ENCODE measurements at places on chromosomes 1 and 21.

DNA sequence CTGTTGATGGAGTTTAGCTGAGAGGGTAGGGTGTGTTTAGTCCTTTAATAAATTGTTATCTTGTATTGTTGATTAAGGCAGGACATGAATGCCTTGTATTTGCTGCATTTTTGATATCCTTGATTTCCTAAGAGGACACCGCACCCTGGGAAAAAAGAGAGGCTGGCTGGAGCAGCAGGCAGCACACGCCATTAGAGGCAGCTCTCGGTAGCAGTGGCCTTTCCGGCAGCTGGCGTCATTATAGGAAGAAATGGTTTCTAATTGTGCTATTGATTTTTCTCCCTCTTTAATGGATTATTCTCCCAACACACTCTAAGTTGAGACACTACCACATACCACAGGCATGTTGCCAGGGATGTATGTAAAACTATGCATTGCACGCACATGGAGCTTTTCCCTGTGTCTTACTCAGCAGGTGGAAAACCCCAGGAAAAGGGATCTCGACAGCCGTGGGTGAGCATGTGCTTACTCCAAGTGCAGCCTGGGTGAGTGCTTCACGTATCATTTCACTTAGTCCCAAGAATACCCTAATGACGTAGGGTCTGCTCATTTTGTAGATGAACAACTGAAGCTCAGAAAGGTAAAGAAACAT, 440.4 kb upstream of the RUNX1 start:
- no peaks in the 10 kb centered on the region for H3K4me1 ChIP-seq
- H3K27ac ChIP-seq = no peak overlapping the region

DNA sequence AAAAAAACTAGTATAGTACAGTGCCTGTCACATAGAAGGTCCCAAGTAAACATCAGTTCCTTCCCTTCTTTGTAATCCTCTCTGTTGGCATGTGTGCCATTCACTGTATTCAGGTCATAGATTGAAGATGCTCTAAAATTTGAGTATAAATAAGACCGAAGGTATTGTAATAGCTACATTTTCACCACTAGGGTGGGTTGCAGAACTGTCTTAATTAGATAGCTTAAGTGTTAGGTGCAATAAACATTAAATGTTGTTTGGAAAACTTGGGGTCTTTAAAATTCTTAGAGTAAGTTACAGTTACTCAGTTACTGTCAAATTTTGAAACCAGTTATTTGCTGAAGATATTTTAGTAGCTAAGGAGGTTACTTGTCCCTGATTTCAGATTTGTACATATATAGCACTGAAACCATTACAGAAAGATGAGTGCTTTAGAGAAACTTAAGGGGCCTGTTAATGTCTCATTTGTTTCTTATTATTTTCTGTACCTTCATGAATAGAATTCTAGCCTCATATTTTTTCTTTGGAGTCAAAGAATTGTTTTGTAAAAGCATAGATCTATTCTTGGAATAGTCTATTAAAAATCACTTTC, 24.3 kb downstream of the PER3 start:
- peaks cover 13% of the 10 kb centered on the region for H3K36me3 ChIP-seq
- no peaks in the 10 kb centered on the region for H3K4me1 ChIP-seq
- H3K27ac ChIP-seq = no peak overlapping the region
- H3K4me3 ChIP-seq = no peak overlapping the region
- H3K27me3 ChIP-seq = no peaks in the 10 kb centered on the region

DNA sequence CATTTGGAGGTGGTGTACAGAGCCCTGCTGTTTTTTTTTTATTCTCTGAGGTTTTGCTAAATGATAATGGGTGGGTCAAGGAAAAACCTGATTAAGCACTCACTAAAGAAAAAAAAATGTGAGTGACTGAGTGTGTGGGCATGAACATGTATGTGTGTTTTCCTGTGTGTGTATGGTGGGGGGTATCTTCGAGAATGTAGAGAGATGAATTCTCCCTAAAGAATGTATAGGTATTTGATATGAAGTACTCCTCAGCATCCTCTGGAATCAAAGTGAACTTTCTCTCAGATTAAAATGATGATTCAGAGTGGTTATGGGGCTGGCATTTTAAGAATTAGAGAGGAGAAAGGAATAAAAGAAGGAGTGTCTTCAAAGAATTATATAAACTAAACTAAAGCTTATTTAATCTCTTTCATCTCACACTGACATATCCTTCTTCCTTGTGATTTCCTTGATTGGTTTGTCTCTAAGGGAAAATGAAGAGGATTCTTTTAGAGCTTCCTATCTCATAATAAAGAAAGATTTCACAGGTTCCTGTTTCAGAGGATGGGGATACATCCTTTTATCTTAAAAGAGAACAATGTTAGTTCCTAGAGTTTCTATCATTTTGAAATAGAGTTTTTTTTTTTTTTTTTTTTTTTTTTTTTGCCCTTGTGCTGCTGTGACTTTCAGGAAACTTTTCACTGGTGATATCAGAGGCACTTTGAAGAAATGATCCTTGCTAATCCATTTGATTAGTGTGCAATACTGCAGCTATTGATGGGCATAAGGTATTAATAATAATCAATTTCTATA, 23.9 kb downstream of the S1PR1 start:
- no peaks in the 10 kb centered on the region for H3K27me3 ChIP-seq
- no peak overlapping the region for H3K4me3 ChIP-seq
- H3K27ac ChIP-seq = no peak overlapping the region
- no peaks in the 10 kb centered on the region for H3K36me3 ChIP-seq

- H3K36me3 ChIP-seq = no peaks in the 10 kb centered on the region
- no peak overlapping the region for H3K27ac ChIP-seq
- H3K27me3 ChIP-seq = no peaks in the 10 kb centered on the region
- H3K4me3 ChIP-seq = no peak overlapping the region
- DNase-seq = no peak
These were observed 189.7 kb downstream of the TOMM20 start for GRCh38 chr1:234938924-234939323.

GRCh38 chr1:108009603-108010195, 44.7 kb upstream of the VAV3 start:
- peaks cover 6% of the 10 kb centered on the region for H3K4me1 ChIP-seq
- H3K27me3 ChIP-seq = peaks cover 2% of the 10 kb centered on the region
- H3K4me3 ChIP-seq = no peak overlapping the region
- no peak overlapping the region for H3K27ac ChIP-seq
- DNase-seq = no peak

GRCh38 chr1:86018283-86018923, 138.2 kb downstream of the COL24A1 start:
- no peak overlapping the region for H3K27ac ChIP-seq
- peak; percentile 11 for DNase-seq
- no peaks in the 10 kb centered on the region for H3K4me1 ChIP-seq
- H3K36me3 ChIP-seq = no peaks in the 10 kb centered on the region
- no peak overlapping the region for H3K4me3 ChIP-seq
- no peaks in the 10 kb centered on the region for H3K27me3 ChIP-seq

DNA sequence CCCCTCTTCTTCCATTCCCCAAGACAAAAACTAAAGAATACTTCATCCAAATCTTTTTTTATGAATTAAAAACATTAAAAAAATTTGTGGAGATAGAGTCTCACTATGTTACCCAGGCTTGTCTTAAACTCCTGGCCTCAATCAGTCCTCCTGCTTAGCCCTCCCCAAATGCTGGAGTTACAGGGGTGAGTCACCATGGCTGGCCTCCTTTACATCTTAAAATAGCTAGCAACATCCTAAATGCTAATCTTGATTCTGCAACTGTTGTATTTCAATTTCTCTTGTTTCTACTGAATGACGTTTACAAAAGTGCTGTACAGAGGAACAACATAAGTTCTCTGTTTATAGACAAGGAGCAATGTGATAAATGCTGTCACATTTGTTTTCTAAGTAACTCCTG, 483.5 kb downstream of the ADGRL2 start:
- no peak overlapping the region for H3K27ac ChIP-seq
- H3K4me3 ChIP-seq = no peak overlapping the region
- no peak for DNase-seq
- H3K27me3 ChIP-seq = no peaks in the 10 kb centered on the region
- no peaks in the 10 kb centered on the region for H3K4me1 ChIP-seq
- no peaks in the 10 kb centered on the region for H3K36me3 ChIP-seq

- no peak for DNase-seq
- H3K27ac ChIP-seq = no peak overlapping the region
- H3K4me3 ChIP-seq = no peak overlapping the region
- H3K4me1 ChIP-seq = peaks cover 3% of the 10 kb centered on the region
- no peaks in the 10 kb centered on the region for H3K36me3 ChIP-seq
These were observed 6.0 kb upstream of the STMN1 start for GRCh38 chr1:25912076-25912831.

DNA sequence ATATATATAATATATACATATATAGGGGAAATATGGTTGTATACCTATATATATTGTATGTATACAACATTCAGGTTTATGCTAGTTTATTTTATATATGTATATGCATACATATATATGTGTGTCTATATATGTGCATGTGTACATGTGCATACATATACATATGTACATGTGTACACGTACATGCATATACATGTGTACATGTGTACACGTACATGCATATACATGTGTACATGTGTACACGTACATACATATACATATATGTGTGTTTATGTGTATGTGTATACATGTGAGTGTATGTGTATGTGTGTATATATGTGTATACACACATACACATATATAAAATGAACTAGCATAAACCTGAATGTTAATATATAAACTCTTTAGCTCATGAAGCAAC, 220.9 kb downstream of the FAF1 start:
- peaks cover under 1% of the 10 kb centered on the region for H3K4me1 ChIP-seq
- H3K27me3 ChIP-seq = no peaks in the 10 kb centered on the region
- no peak overlapping the region for H3K27ac ChIP-seq
- no peak overlapping the region for H3K4me3 ChIP-seq

- no peak for DNase-seq
- H3K27ac ChIP-seq = no peak overlapping the region
- no peak overlapping the region for H3K4me3 ChIP-seq
These were observed 8.9 kb downstream of the MTF1 start for GRCh38 chr1:37850352-37850955.

- no peak for DNase-seq
- no peaks in the 10 kb centered on the region for H3K36me3 ChIP-seq
- no peak overlapping the region for H3K27ac ChIP-seq
- H3K4me1 ChIP-seq = no peaks in the 10 kb centered on the region
- H3K4me3 ChIP-seq = no peak overlapping the region
- peaks cover 7% of the 10 kb centered on the region for H3K27me3 ChIP-seq
These were observed 46.9 kb downstream of the CR1L start for GRCh38 chr1:207691841-207692240.

DNA sequence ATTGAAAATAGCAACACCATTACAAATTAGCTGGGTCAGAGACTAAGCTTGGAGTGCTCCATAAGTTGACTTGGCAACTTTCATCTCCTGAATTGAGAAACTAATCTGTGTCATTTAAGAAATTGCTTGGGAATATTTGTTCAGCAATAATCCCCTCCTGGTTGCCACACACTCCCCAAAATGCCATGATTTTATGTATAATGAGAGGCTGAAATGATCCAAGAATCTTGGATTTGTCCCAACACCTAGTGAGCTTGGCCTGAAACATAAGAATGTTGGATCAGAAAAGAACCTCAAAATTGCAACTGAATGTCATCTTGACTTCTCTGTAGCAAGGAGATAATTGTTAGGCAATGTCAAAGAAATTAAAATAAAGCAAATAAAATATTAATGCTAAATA, 805.9 kb upstream of the ADAMTS5 start:
- no peaks in the 10 kb centered on the region for H3K4me1 ChIP-seq
- no peak overlapping the region for H3K4me3 ChIP-seq
- no peak for DNase-seq
- no peaks in the 10 kb centered on the region for H3K36me3 ChIP-seq
- H3K27me3 ChIP-seq = no peaks in the 10 kb centered on the region

DNA sequence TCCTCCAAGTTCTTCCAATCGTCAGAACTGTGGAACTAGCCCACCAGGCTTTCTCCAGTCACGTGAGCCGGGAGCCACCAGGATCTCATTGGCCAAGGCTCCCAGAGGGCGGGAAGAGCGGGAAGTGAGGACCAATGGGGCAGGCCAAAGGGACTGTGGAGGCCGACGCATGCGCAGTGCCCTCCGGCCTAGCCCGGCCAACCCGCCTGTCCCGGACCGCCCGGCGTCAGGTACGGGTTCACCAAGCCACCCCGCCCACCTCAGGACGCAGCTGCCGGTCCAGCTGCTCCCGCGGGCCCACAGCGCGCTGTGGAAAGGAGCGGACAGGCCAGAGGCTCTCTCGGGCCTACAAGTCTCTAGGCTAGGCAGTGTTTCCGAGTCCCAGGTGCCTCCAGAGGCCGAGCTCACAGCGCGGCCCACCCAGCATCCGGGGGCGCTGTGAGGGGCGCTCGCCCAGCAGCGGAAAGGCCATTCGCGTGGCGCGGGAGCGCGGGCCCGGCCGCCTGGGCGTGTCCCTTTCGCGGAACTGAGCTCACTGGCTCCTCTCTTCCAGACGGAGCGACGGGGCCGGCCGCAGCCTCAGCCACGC, 10.9 kb downstream of the OR14I1 start:
- peaks cover 9% of the 10 kb centered on the region for H3K36me3 ChIP-seq
- H3K27me3 ChIP-seq = no peaks in the 10 kb centered on the region
- no peak overlapping the region for H3K4me3 ChIP-seq
- H3K4me1 ChIP-seq = peaks cover 9% of the 10 kb centered on the region
- no peak for DNase-seq

- peaks cover 11% of the 10 kb centered on the region for H3K4me1 ChIP-seq
- DNase-seq = no peak
- H3K36me3 ChIP-seq = no peaks in the 10 kb centered on the region
These were observed 3.8 kb upstream of the EEIG2 start for GRCh38 chr1:108556066-108556465.

DNA sequence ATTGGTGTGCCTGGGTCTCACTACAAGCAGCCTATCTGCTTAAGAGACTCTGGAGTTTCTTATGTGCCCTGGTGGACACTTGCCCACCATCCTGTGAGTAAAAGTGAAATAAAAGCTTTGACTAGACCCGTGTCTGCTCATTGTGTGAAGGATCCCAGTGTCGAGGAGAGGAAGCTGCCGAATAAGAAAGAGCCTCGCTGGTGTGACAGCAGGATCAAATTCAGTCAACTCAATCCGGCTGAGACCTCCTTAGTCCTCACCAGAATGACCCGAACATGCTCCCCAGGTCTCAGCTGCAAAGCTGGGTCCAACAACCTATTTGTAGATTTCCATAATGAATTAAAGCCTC, 14.8 kb downstream of the CD2 start:
- H3K27me3 ChIP-seq = no peaks in the 10 kb centered on the region
- peaks cover 22% of the 10 kb centered on the region for H3K4me1 ChIP-seq
- no peak overlapping the region for H3K4me3 ChIP-seq
- no peaks in the 10 kb centered on the region for H3K36me3 ChIP-seq

- H3K36me3 ChIP-seq = no peaks in the 10 kb centered on the region
- H3K4me3 ChIP-seq = peak overlapping the region; percentile 16
- no peak for DNase-seq
- peak overlapping the region; percentile 45 for H3K27ac ChIP-seq
- peaks cover 39% of the 10 kb centered on the region for H3K4me1 ChIP-seq
These were observed 60.0 kb upstream of the GRIK3 start for GRCh38 chr1:37094302-37094701.

DNA sequence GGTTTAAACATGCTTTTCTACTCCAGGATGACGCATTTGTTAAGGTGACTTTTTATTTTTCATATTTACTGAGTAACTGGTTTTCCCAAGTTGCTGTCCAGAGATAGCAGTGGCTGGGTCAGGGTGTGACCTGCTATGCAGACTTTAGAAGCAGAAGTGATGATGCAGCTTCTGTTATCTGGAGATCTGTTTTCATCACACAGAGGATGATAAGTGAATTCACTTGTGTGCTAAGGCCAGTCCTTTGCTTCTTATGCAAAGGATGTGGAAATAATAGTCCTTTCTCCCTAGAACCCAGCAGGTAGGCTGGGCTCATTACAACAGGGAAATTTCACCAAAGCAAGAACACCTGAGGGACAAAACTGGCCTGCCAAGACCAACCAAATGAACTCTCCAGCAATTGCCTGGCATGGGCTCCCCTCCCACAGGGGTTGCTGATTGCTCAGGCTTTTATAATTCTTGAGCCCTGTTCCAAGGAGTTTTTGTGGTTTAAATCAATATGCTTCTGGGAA, 97.8 kb upstream of the LPGAT1 start:
- peaks cover 2% of the 10 kb centered on the region for H3K27me3 ChIP-seq
- H3K4me1 ChIP-seq = peaks cover 6% of the 10 kb centered on the region
- DNase-seq = no peak
- no peaks in the 10 kb centered on the region for H3K36me3 ChIP-seq

All from memory B cell (primary cell).